ENCODE measurements at places on chromosomes 12 and 14.

GRCh38 chr12:82998509-82998908 is 311.8 kb downstream of the TMTC2 start:
- no peak for DNase-seq

DNA sequence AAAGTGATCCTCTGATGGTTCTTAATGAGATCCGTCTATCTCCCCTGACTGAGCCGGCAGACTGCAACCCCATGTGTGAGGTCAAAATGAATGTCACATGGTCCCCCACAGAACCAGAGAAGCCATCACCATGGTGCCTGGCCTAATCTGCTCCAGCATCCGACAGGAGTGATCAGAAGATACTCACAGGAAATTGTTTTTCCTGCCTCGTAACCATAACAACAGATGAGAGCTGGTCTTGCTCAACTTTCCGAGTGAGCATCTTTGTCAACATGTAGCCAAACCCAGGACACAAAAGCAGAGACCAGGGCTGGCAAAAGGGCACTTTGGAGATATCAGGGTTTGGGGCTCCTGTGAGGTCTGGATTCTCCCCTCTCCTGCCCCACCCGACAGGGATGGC is 72.1 kb upstream of the C14orf180 start:
- DNase-seq, result no peak

GRCh38 chr14:40197344-40197743 is 765.1 kb upstream of the FBXO33 start:
- DNase-seq, result no peak

- DNase-seq, result no peak
Measured at GRCh38 chr14:105738638-105739037, 212.3 kb downstream of the TMEM121 start.

- DNase-seq, result no peak
Measured at GRCh38 chr14:101505236-101505970, 55.9 kb upstream of the DIO3 start.

- no peak for DNase-seq
Measured at GRCh38 chr14:27305441-27305945, 707.7 kb upstream of the NOVA1 start.

DNA sequence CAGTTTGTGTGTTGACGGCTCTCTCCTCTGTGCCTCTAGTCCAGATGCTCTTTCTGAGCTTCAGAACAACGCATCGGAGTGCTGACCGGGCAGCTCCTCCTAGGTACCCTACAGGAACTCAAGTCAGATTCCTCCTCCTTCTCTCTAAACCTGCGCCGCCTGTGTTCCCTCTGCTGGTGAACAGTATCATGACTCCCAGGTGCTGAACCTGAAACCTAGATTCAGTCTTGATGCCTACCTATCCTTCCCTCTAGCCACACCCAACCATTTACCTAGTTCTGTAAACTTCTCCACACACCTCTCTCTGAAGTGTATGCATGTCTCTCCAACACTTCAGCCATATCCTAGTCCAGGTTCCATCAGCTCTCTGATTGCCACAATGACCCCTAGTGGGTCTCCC is 112.7 kb downstream of the EFCAB11 start:
- DNase-seq, result no peak

GRCh38 chr12:28089338-28089737 is 100.9 kb upstream of the CCDC91 start:
- no peak for DNase-seq

DNA sequence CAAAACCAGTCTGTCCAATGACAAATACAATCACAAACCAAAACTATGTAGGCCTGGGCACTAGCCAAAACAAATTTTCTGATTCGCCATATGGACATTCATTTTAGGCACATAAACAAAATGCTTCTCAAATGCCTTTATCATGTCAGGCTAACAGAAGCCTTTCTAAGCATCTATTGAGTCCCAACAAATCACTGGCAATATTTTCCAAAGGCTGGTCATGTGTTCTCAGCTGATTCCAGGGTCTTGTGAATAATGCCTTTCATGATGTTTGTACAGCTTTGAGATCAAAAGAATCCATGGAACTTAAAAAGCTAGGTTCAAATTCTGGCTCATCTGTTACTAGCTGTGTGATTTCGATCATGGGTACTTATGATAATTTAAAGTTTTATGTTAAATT is 16.1 kb downstream of the FSCB start:
- no peak for DNase-seq

DNA sequence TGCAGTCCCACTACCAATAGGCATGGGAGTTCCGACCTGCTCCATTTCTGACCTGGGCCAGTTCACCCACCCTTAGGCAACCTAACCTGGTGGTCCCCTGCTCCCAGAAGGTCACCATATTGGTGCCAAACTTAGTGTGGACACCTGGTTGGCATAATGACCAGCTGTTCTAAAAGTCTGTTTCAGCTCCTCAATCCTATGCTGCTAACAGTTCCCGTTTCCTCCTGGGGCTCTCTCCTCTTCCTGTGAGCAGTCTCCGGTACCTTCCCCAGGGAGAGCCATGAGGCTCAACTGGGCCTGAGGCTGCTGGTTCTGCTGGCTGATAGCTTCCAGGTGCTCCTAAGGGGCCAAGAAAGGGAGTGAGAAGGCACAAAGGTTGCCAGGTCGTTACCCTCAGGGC is 15.9 kb upstream of the BLTP3B start:
- no peak for DNase-seq

GRCh38 chr12:64571411-64571810 is 38.9 kb upstream of the RASSF3 start:
- DNase-seq, result no peak

GRCh38 chr14:75318353-75318752 is 39.7 kb downstream of the FOS start:
- DNase-seq, result no peak

All from amygdala (tissue), 56 donors.